ENCODE measurements at places on chromosomes 3 and 15.

DNA sequence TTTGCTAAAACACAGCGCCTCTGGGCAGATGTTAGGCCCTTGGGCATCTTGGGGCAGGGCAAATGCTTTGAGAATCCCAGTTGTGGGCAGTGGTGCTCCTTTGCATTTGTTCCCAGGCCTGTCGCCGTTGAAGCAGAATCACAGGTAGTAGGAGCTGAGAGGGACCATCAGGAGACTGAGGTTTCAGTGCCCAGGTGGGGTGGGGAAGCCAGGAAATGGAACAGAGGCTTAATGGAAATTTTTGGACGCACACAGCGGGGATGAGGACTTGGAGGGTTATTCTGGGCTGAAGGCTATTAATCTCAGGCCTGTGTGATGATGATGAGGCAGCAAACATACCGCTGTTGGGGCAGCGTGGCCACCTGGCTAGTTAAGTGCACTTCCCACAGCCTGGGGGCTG, 99.5 kb downstream of the SV2B start:
- DNase-seq = no peak

- no peak for DNase-seq
Observed at GRCh38 chr3:4471907-4472306, 4.8 kb upstream of the SUMF1 start.

DNA sequence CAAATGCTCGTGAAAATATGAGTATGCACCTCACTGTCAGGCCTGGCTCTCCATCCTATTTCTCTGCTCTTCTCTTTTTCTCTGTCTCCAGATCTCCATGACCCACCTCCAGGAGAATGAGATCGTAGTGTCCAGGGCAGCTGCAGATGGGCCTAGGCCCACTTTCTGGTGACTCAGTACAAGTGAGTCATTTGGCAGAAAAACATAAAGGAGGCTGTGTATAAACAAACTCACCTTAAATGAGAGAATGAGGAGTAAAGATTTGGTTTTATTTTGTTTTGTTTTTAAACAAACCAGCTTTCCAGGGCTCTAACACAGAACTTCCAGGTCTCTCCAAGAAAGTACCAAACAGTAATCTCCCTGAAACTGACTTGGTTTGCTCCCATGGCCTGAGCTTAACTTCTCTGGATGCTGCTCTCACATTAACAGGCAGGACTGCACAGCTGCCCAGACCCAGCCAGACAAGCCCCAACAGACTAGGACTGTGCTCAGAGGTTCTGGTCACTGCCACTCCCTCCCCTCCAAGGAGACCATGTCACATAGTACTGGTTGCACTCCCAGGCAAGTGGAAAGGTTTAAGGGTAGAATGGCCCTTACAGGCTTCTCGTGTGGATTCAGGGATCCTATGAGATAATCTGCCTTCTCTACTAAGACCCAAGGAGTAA, 1.5 kb upstream of the HEG1 start:
- no peak for DNase-seq

DNA sequence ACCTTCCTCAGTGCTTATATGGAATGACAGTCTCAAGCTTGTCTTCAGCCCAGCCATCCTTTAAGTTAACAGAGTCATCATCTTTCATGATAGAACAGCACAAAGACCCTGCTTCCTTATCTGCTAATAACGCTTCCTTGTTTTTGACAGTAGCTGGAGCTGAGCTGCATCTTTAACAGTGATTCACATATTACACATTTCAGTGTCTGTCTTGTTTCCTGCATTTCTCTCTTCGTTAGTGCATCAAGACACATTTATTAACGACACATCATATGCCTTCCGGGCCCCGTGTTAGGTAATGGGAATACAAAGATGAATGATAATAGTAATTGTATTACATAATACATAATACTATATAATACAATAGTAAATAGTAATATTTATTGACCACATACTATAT, 30.2 kb upstream of the GREM1 start:
- no peak for DNase-seq

DNA sequence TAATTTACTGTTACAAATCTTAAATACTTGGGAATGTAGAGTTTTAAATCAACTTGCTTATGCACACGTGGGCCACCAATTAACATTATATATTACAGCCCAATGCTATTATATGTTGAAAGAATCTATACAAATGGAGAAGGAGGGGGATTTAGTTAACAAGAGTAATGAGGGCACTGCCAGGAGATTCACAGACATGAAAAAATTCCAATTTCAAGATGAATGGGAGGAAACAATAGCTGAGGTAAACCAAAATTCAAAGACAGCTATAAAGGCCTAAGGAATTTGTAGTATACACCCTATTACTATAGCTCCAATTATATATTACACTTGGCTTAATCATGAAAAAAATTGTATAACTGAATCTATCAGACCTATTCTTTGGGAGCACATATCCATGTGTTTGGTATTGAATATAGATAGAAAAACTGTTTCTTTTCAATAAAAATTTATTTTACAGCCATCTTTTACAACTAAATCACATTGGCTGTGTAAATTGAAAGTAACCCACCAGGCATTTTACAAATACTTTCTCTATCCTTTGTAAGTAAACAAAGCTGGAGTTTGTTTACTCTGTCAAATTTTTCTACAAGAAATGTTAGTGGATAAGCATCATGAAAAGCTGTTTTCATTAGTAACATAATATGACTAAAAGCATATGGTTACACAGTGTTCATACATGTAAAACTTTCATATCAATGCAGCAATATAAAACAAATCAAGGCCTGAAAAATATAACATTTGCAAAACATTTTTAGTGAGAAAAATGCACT, 1045.8 kb downstream of the ROBO1 start:
- DNase-seq = no peak

DNA sequence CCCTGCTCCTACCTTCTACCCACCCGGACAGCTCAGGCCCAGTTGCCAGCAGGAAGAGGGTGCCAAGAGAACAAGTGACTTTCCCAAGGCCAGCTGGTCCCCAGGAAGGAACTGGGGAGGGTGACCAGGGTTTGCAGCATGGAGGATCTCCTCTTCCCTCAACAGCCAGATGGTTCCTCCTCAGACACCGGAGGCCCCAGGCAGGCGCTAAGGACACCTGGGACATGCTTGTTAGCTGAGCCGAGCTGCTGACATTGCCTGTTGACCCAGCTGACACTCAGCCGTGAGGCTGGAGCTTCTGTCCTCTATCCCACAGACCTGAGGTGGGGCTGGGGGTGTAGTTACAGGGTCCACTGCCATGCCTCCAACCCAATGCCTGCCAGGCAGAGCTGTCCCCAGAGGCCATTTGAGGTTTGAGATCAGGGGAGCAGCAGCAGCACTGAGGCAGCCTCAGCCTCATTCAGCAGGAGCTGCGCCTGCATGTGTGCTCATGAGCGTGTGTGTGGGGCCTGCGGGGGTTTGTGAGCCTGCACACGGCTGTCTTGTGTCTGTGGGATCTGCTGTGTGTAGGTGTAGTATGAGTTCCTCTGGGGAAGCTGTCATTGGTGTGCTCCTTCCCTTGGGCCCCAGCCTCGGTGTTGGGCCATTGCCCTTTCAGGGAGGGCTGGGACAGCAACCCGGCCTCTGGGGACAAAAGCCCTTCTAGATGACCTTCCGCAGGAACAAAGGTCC, 7.1 kb downstream of the CPLX3 start:
- DNase-seq = peak; percentile 37

GRCh38 chr3:43882976-43883680, 192.4 kb downstream of the ABHD5 start:
- DNase-seq = no peak

GRCh38 chr3:84008623-84009022, 950.2 kb upstream of the CADM2 start:
- no peak for DNase-seq

DNA sequence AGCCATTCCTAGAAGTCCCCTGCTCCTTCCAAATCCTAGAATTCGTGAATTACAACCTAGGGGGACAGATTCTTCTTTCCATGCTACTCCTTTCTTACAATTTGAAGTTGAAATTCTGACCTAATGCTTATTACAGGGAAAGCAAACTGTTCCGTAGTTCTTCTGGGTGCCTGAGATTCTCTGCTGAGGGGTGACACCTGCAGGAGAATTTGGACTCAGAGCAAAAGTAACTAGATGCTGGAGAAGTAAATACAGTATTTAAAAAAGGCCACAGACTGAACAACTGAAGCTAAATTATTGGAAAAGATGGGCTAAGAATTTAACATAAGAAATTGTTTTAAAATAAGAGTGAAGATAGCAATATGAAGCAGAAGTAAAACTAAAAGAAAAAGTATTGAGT, 37.9 kb downstream of the ACAD9 start:
- no peak for DNase-seq

DNA sequence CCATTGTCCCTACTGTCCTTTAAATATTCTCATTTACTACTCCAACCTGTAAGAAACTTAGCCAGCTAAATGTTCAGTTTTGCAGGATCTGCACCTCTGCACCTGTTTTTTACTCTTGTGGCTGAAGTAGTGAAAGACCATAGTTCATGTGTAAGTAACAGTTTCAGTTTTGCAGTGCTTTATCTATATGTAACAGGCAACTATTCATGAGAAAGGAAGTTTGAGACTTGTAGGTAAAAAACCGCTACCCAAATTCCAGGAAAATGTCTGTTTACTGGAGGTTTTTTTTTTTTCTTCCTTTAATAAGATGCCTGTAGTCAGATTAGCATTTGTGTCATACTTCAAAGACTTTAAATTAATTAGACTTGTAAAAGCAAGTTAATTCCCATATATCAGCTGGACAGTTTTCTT, 25.4 kb upstream of the MBNL1 start:
- peak; percentile 78 for DNase-seq

- no peak for DNase-seq
Observed at GRCh38 chr3:16181361-16181760, 6.9 kb downstream of the GALNT15 start.

DNA sequence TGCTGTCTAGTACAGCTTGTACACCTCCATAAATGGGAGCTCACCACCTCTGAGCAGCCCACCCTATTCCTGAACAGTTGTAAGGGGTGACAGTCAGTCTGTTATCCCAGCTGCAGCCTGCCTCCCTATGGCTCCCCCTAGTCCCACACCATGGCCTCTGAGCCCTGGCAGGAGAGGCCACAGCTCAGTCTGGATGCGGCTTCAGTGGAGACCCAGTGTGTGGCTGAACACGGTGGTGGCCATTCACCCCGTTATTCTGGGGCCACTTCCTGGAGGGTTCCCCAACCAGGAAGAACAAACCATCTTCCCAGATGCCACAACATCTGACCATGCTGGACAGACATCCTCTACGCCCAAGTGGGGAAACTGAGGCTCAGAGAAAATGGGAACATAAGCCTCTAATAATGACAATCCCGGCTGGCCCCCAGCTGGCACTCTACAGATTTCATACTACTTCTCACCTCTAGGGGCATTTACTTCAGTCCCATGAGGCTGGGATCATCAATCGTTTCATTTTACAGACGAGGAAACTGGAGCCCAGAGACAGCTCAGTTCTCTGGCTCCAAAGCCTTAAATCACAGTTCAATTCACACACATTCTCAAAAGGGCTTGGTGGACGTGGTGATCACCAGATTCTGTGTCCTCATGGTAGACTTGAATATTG, 9.2 kb upstream of the GRIP2 start:
- peak; percentile 55 for DNase-seq

DNA sequence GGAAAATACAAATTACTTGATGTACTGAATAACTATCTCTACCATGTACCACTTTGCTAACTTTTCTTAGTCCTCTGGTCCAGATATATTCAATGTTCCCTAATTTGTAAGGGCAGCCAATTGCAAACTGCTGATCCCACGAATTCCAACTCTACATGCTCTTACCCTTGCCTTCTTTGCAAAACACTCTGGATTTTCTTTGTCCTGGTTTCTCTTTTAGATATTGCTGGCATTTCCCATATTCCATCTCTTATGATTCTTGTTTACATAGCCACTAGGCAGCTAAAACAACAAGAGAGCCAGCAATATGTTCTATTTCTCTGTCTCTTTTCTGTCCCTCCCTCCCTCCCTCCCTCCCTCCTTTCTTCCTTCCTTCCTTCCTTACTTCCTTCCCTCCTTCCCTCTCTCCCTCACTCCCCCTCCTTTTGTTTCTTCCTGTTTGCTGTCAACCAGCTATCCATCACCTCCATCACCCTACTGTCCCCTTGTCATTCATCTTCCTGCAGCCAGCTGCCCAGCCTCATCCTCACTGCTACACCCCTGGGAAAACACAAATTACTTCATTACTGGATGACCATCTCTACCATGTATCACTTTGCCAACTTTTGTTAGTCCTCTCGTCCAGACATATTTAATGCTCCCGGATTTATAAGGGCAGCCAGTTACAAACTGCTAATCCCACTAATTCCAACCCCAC, 33.8 kb downstream of the SETMAR start:
- DNase-seq = no peak

GRCh38 chr3:156174229-156174847, 54.0 kb downstream of the KCNAB1 start:
- DNase-seq = peak; percentile 28

- DNase-seq = no peak
Observed at GRCh38 chr3:192958219-192958872, 40.7 kb upstream of the MB21D2 start.

DNA sequence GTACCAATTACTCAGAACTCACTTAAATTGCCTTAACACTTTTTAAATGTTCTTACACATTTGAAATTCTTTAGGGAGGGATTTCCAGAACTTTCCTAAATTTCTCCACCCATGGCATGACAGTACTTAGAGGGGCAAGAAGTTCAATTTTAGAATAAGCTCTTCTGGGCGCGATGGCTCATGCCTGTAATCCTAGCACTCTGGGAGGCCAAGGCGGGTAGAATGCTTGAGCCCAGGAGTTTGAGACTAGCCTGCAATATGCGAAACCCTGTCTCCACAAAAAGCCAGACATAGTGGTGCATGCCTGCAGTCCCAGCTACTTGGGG, 10.6 kb downstream of the FAM131A start:
- DNase-seq = no peak
